ENCODE measurements at places on chromosomes 3 and 15.
A peak's percentile ranks its signal among the peaks of the same experiment; 100 is the strongest.

- no peak for DNase-seq
Measured at GRCh38 chr3:14434126-14434497, 31.7 kb downstream of the SLC6A6 start.

GRCh38 chr3:120274739-120275167 lies 10.3 kb downstream of the GPR156 start:
- DNase-seq, result no peak

DNA sequence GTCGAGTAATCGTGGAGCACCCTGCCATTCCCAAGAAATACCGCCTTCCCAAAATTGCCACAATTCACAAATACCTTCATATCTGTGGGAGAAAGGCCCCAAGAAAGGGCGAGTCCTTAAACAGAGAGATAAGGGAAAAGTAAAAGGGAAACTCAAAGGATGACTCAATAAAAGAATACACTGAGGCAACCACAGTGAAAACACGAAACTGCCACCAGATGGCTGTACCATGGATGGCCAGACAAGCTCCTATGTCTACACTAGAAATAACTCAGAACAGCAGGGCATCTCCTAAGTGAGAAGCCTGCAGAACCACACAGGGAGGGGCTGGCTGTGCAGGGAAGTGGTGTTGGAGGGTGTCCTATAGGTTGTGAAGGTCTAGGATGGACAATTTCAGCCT lies 25.0 kb downstream of the SRGAP3 start:
- no peak for DNase-seq

GRCh38 chr15:39597751-39598185 lies 16.9 kb downstream of the THBS1 start:
- DNase-seq, result no peak

- DNase-seq, result no peak
Measured at GRCh38 chr3:172315401-172316091, 132.7 kb downstream of the GHSR start.

GRCh38 chr3:36282766-36283165 lies 97.5 kb upstream of the STAC start:
- no peak for DNase-seq

DNA sequence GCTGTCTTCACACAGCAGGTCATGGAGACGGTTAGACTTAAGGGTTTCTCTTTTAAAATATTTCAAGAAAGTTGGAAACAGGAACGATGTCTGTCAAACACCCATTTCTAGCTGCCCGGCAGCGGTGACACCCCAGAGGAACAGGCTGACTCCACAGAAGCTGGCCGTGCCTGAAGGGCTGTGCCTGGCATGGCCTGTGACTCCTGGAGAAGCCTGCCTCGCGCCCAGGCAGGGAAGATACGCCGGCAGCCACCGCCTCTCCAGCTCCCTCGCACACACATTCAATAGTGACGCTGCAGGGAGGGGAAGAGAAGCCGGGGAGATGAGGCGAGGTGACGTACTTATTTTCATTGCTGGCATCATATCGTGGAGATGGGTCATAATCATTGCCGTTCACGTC lies 59.9 kb downstream of the PCSK6 start:
- no peak for DNase-seq

DNA sequence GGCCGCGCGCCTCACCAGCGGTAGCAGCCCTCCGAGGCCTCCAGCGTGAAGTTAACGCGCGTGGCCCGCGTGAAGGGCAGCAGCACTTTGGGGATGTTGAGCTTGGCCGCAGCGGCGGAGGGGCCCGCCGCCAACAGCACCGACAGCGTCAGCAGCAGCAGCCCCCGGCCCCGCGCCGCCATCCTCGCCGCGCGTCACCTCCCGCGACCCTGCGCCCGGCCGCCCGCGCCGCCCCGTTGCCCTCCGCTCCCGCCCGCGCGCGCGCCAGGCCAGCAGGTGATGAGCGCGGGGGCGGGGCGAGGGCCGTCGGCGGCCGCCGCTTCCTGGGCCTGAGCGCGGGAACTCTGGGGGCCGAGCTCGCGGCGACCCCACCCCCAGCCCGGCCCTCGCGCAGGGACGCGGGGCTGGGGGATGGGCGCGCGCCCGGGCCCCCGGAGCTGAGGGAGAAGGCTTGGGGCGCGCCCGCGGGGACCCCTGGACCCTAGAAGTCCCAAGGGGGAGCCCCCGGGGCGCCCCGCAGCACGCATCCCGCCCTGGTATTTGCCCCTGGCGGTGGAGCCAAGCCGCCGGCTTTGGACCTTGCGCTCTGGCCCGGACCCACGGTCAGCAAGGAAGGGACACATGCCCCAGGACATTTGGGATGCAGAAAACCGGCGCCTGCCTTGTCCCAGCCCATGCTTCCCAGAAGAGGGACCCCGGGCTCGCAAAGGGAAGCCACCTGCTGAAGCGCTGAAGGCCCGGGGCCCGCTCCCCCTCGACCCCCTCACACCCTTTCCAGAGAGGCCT lies at the start of gene NUP210:
Gene NUP210 (minus strand): TSS at position 278 of the 786 bp plus-strand sequence. CDS start 96 bp downstream, at position 182.
- no peak for DNase-seq

GRCh38 chr3:50445919-50446318 lies 57.5 kb downstream of the CACNA2D2 start:
- no peak for DNase-seq

GRCh38 chr3:127226946-127227842 lies 34.3 kb downstream of the PRR23E start:
- DNase-seq, result no peak

DNA sequence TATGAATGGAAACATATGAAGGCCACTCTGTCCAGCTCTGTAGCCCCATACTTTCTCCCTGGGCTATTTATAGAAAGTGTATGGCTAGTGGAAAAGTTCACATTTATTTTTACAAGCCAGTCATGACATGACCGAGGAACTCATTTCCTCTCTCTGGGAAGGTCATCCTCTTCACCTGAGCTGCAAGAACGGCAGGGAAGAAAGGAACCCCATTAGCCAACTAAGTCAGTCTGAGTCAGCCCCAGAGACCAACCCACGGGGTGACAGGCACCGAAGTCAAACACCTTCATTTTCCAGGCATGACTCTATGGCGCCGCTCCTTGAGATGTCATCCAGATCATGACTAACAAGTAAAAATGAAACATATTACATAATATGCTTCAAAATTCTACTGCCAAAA lies 4.8 kb downstream of the PAQR9 start:
- DNase-seq, result no peak

DNA sequence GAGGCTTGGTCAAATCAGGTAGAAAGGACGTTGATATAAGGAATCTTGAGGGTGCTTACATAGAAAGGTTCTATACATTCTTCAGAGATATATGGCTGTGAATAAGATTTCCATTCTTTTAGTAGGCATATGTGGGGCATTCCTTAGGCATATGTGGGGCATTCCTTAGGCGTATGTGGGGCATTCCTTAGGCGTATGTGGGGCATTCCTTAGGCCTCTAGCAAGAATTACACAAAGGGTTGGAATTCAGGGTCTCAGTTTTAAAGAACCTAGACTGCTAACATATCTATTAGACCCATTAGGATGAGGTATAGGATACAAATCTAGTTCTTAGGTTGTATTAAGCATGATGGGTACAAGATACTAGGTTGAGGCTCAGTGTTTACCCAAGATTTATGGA lies 607.8 kb downstream of the SI start:
- DNase-seq, result no peak

DNA sequence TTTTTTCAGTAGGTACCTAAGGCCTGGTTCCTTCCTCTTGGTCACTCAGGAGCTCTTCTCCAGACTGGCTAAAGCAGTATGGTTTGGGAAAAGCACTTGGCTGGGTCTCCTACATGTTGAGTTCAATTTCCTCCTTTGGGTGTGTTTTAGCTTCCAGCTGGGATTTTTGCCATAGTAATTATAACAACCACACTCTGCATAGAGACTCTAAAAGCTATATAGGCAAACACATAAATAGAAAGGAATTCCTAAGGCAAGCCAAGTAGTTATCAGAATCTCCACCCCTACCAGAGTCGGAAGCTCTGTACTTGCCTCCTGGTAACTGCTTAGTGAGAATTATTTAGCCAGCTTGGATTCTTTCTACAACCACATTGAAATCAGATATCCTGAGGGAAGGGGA lies 48.6 kb downstream of the FOXL2 start:
- DNase-seq, result no peak

GRCh38 chr3:52532517-52532837 lies 1.2 kb downstream of the NT5DC2 start:
- no peak for DNase-seq

- no peak for DNase-seq
Measured at GRCh38 chr3:3516996-3517395, 282.2 kb upstream of the LRRN1 start.

- DNase-seq, result peak; percentile 25
Measured at GRCh38 chr15:99925661-99926461, 192.6 kb upstream of the LYSMD4 start.

DNA sequence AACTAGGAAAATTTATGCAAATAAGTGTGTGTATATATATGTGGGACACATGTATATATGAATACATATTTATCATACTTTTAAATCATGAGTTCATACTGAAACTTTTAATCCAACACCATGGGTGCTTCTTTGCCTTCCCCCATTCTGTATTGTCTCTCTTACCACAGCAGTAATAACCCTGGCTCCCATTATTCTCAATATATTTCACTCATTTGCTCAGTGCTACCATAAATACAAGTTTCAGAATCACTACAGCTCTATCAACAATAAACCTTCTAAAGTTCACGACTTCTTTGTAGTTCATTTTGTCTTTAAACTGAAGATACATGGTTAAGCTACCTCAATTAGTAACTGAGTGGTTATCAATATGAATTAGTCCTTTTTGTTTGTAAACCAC lies 82.2 kb downstream of the PCCB start:
- no peak for DNase-seq

DNA sequence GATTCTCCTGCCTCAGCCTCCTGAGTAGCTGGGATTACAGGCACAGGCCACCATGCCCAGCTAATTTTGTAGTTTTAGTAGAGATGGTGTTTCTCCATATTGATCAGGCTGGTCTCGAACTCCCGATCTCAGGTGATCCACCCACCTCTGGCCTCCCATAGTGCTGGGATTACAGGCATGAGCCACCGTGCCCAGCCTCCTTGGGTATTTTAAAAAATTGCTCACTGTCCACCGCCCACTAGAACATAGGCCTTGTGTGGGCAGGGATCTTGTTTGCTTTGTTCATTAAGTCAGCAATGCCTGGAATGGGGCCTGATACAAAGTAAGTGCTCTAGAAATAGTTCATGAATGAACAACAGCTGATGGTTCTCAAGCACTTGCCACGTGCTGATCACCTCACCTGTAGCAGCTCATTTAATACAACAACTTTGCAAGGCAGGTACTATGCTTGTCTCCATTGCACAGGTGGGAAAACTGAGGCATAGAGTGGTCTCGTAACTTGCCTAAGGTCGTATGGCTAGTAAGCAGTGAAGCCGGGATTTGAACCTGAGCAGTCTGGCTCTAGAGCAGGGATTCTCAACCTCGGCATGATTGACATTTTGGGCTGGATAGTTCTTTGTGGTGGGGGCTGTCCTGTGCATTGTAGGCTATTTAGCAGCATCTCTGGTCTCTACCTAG lies 12.7 kb upstream of the CTSH start:
- DNase-seq, result no peak

DNA sequence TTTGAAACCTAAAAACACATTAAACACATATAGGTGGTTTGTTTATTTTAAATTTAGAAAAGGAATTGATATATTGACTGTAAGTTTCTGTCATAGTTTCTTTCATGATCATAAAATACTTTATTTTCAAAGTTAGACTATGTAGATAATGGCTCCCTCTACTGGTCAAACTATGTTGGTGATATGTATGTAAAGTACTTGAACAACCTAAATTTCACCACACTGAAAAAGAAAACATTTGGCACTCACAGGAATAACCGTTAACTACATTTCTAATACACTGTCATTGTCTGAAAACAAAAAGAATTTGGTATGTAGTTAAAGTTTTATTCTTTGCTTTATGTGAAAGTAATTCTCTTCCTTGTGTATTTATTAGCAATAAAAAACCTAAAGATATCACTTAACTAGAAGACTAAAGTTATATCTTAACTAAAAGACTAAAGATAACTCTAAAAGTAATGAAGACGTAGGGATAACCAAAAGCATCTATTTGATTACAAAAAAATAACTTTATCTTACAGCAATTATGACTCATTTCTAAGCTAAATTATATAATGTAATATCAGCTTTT lies 427.5 kb downstream of the VGLL3 start:
- DNase-seq, result no peak

DNA sequence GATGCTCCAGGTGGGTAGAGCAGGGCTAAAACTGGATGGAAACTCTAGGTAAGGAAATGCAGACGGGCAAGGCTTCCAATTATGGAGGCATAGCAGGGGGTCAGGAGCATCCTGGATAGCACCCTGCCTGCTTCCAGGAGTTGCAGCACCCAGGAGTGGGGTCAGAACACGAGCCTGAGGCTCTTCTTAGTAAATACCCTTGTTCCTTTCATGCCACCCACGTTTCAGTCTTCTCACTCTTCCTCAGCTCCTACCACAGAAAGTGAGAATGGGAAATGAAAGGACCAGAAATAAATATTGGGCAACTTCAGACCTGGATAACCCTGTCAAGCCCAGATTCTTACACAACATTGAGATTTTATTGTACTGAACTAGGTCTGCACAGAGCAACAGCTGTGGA lies 16.4 kb downstream of the CCR1 start:
- DNase-seq, result no peak

DNA sequence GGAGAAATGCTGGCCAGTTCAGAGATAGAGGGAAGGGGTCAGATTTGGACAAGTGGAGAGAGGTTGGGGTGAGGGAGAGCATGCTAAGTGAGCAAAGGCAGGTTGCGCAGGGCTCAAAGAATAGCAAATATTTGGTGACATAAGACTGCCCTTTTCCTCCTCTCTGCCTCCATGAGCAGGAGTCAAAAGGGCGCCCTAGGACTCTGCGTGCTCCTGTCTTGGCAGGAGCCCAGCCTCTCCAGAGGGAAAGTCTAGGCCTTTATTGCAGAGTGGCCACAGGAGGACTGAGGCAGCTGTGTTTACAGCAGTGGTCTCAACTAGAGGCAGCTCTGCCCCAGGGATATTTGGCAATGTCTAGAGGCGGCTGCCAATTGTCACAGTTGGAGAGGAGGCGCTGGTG lies 165.6 kb downstream of the FAM43A start:
- no peak for DNase-seq

DNA sequence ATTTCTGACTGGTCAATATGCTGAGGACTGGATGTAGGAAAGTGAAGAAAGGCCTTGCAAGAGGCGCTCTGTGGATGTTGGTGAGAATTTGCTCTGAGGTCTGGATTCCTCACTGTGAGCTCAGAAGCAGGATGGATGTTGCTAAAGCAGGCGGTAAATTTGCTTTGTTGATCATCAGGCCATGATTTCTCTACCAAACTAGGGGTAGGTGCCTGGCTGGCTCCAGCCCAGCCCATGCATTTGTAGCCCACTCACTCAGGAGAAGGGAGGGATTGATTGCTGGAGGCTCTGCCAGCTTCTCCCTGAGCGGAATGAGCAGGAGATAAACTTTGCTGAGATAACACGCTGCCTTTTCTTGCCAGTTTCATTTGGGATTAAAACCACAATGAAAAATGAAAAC lies 44.3 kb upstream of the NTRK3 start:
- DNase-seq, result no peak
